Fibroblast of skin of right biceps (primary cell): ENCODE measurements at places on chromosomes 12 and 14.

GRCh38 chr12:88623777-88624548 is 43.7 kb upstream of the KITLG start:
- DNase-seq: no peak

GRCh38 chr12:3882896-3883564 is 9.8 kb upstream of the PARP11 start:
- DNase-seq: peak; percentile 10

- DNase-seq: no peak
Observed at GRCh38 chr12:124795081-124795948, 68.3 kb downstream of the SCARB1 start.

DNA sequence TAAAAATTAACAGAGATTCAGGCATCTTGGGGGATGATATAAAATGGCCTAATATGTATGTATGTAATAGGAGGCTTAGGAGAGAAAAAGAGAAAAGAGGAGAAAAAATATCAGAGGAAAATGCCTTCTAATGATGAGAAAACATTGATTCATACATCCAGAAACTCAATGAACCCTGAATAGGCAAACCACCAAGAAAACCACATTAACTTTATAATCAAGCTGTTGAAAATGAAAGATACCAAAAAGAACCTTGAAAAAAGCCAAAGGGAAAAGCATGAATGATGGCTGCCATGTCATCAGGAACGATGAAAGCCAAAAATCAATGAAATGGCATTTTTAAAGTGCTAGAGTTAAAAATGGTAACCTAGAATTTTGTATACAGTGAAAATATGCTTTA is 180.2 kb downstream of the EPS8 start:
- peak; percentile 46 for DNase-seq

DNA sequence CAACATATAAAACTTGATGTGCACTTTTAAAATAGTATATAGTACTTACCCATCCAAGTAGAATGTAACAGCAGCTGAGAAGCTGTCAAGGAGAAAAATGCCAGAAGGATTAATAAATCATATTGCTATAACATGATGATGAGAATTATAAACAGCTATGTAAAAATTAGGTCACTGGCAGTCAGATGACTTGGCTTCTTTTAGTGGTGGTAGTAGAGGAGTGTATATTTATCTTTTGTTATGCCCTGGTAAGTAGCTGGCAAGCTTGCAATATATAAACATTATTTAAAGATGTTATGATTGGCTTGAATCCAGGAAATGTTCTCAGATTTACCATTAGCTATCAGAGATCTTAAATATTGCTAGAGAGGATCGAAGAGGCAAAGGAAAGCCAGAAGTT is 471.0 kb upstream of the MGAT4C start:
- peak; percentile 68 for DNase-seq

DNA sequence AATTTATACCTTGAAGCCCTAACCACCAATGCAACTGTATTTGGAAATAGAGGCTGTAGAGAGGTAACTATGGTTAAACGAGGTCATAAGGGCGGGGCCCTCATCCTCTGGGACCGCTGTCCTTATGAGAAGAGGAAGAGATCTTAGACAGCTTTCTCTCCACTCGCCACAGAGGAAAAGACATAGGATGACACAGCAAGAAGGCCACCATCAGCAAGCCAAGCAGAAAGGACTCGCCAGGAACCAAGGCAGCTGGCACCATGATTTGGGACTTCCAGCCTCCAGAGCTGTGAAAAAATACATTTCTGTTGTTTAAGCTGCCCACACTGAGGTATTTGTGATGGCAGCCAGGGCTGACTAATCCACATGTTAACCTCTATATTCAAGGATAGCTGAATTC is 30.4 kb upstream of the BCAT1 start:
- no peak for DNase-seq

- peak; percentile 62 for DNase-seq
Observed at GRCh38 chr14:49865431-49865859, 12.9 kb upstream of the NEMF start.

DNA sequence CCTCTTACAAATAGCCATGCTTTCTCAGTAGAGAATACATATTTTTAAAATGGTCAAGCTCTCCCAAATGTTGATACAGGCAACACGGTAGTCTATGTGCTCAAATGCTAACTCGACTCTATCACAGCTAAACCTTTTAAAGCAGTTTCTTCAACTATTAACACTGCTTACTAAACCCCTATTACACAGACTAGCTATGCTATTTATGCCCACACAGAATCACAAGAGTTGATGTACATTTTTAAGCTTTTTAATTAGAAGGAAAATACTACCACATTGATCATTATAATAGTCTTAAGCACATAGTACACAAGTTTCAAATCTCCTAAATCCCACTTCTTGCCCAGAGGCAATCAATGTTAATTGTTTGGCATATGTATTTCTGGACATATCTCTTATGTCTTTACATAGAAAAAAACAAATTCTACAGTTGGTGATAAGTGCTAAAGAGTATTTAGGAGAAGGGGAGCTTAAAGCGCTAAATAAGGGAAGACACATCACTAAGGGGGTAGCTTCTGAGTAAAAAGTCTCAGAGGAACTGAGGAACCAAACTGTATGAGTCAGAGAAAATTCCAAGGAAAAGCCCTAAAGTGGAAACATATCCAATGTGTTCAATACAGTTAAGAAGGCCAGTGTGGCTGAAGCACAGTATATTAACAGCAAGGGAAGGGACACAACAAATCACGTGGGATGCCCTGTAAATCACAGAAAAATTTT is 13.7 kb downstream of the HNRNPC start:
- DNase-seq: peak; percentile 71

GRCh38 chr12:59548930-59549329 is 46.9 kb upstream of the SLC16A7 start:
- no peak for DNase-seq

- no peak for DNase-seq
Observed at GRCh38 chr14:105477660-105478397, 3.2 kb downstream of the CRIP2 start.

- no peak for DNase-seq
Observed at GRCh38 chr12:77919450-77919849, 88.8 kb downstream of the NAV3 start.

- no peak for DNase-seq
Observed at GRCh38 chr14:96989306-96989705, 192.1 kb downstream of the VRK1 start.

GRCh38 chr12:102399653-102400052 is 80.7 kb downstream of the IGF1 start:
- no peak for DNase-seq

DNA sequence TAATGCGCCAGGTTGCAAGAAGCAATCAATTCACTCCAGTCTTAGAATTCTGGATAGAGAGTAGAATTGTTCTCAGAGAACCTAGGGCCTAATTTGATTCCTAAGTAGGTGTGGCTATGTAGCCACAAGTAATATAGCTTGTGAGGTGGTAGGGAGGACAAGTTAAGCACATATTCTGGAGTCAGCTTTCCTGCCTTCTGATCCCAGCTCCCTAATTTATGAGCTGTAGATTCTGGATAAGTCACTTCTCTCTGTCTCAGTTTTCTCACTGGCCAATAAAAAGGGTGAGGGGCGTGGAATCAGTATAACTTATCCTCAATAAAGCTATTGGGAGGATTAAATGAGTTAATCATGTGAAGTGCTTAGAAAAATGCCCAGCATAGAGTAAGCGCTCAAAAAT is 3.0 kb upstream of the SNW1 start:
- DNase-seq: no peak

DNA sequence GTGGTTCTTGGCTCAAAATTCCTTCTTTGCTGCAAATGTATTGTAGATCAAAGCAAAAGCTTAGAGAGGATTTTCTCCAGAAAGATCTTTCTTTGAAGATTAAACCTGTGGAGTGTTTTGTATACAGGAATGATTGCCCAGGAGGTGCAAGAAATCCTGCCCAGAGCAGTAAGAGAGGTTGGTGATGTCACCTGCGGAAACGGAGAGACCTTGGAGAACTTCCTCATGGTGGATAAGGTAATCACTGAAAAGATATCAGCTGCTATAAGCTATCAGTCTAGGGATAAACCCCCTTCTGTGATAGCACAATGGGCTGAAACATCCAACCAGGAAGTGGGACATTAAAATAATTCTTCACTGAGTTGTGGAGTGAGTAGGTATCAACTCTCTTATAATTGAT is 85.7 kb downstream of the MYRFL start:
- no peak for DNase-seq

DNA sequence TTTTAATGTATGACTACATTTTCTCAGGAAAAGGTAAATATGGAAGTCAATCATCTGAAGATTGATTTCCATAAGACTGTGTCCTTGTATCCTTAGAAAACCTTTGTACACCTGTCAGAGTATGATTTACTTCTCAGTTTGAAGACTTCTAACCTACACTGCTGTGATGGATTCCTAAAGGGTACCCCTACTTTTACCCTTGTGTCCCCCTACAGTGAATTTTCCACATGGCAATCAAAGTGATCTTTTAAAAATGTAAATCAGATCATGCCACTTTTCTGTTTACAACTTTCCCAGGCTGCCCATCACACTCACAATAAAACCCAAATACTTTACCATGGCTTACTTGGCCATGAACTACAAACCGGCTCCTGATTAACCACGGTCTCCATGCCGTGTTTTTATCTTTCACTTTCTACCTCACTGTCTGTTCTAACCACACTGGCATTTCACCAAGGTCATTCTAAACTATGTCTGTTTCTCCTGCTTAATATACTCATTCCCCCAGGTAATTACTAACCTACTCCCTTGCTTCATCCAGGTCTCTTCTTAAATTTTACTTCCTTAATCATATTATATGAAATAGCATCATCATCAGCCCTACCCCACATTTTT is 8.1 kb downstream of the DNAI7 start:
- peak; percentile 26 for DNase-seq

- DNase-seq: no peak
Observed at GRCh38 chr12:117063162-117063911, 35.9 kb downstream of the TESC start.

DNA sequence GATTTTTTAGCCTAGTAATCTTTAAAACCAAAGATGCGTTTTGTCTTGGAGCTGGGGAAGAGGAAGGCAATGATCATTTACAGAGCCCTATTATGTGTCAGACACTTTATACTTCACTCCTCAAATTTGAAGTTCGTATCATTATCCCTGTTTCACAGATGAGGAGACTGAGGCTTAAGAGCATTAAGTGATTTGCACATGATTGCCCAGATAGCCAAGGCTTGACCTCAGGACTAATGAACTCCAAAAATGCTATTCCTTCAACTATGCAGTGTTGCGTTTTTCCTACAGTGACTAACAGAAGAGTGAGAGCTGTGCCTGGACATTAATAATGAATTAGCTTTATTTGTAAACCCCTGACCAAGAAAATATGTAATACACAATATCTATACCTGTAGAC is 136.8 kb upstream of the EEA1 start:
- no peak for DNase-seq

DNA sequence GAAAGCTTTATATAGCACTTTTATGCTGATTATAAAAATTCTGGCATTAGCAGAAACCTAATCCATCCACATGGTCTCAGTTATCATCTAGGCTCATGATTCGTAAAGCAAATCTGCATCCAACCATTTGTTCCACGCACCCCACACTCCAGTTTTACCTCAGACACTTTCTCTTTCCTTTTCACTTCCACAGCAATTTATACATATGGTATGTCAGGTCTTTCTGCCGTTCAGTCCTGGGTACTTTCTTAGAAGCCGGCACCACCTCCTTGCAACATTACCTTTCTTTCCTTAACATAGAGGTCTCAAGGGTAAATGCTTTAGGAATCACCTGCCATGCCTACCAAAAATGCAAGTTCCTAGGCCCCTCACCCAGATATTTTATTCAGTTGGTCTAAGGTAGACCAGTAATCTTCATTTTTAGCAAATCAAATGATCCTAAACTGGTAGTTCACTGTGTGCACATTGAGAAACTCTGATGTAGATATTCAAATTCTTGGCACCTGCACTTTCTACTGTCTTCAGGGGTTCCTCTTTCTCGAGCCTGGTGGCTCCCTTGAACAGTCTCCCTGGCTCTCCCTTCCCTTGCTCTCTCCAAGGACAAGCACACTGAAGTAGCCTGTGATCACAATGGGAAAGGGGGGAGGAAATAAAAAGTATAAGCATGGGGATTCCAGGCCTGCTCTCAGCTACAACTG is 2.8 kb upstream of the KRAS start:
- no peak for DNase-seq

- no peak for DNase-seq
Observed at GRCh38 chr12:82019533-82019932, 260.4 kb upstream of the PPFIA2 start.

DNA sequence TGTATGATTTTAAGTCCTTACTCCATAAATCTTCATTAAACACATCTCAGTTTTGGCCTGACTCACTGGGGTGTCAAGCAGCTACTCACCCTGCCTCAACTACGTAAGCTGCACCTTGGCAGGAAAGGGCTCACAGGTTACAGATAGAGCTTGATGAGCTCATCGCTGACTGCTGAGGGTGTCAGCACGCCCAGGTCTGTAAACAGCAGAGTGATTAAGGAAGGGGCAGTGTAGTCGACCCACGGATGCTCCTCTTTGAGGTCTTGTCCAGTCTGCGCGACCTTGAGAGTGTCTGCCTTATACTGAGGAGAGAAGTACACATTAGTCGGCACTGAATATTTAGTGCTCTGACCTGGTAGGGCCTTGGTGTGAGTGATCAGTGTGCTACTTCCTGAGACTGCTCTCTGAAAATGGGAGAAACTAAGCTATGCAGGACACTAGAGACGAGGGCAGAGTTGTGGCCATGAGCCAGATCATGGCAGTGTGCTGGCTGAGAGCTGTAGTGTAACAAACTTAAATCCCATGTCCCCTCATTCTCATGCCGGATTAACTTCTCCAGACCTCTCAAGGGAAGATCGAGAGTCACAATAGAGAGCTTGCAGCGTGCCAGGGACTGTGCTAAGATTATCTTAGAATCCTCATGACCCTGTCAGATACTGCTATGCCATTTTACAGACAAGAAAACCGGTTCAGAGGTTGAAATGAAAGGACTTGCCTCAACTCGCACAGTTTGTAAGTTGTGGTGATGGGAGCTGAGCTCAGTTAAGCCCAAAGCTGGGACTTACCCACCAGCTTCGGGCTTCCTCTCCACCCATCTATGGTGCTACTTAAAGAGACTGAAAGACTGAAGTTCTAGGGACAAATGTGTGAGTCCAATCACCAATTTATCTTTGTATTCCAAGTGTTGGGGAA is 11.6 kb downstream of the EIF2B1 start:
- DNase-seq: no peak

GRCh38 chr12:112096667-112097066 is 11.9 kb downstream of the NAA25 start:
- DNase-seq: peak; percentile 83
